ENCODE measurements at places on chromosomes 3 and 15.

GRCh38 chr3:77158730-77159581 is 119.1 kb downstream of the ROBO2 start:
- no peak for DNase-seq

DNA sequence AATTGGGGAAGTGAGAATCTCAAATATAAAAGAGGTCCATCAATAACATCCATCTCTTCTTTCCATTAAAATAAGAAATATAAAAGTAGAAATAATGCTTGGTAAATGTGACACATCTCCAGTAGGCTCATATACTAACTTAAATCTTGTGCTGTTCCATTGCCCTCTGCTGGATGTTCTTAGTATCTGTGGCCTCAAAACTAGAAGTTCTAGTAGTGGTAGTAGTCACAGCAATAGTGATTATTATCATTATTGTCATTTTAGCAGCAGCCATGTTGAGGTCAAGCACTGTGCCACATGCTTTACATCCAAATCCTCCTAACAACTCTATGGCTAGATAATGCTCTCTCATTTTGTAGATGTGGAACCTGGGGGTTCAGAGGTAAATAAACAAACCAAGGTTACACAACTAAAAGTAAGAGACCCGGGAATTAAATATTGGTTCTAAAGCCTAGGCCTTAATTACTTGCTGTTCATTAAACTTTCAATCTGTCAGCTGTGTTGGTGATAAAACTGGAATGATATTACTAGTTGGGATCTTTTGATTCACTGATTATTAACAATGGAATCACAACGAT is 20.2 kb upstream of the BTLA start:
- DNase-seq: peak; percentile 59

DNA sequence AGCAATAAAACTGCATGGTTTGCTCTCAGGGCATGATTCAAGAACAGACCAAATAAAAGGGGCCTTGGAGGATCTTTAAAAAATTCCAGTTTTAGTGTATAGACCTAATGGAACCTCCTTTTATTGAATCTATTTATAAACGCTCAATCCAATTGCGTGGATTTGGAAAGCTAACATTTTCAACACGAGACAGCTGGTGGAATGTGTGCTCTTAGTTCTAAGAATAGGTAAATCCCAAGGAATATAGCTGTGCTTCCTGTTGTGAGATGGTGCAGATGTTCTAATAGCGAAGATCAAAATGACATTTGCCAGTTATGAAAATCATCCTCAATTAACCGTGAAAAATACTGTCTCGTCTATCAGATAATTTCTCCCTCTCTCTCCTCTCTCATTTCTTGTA is 192.5 kb downstream of the ATP10A start:
- DNase-seq: no peak

DNA sequence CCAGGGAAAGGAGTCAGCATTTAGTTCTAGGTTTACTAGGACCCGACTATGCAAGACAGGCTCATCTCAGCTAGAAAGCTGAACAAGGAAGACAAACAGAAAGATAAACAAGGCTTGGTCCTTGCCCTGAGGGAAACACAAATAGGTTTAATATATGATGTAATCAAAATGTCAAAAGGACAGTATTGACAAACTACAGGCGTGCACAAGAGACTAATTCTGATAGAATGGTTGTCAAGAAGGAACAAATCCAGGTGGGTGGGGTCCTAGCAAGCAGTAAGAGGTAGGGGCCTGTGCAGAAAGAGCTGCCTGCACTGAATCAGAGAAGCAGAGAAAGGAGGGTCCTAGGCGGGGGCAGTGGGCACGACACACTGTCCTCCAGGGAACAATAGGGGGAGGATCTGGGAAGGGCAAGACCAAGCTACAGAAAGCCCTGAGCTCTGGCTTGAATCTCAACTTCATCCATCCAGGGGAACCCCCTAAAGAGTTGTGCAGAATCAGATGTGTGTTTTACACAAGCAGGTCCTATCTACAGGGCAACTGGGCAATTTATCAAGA is 23.4 kb downstream of the RFTN1 start:
- no peak for DNase-seq

Data from midbrain (tissue), 1 donor.